ENCODE measurements at places on chromosomes 7 and 10. TPM values are rescaled to one million over a fixed set of nuclear protein-coding genes. Genes with fewer than 3 reads are reported as not detected.

DNA sequence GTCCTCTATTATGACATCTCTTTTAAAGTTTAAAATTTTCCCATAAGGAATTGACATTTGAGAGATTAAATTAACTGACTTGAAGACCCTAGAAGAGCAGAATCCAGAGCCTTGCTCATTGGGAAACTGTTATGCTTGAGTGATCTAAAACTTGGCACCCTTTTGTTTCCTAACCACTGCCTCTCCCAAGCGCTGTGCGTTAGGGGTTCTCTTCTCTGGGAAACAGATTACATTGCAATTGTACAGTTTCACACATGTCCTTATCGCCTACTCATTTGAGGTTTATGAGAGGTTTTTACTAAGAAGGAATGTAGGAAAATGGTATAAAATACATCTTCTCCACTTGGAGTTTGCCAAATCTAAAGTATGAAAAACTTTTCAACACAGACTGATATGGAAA lies 126.8 kb upstream of the AMPH start:
- DNase-seq, result no peak

STEAP2 gene
- 8.3 TPM for polyA plus RNA-seq

- DNase-seq, result no peak
These were observed 221.3 kb downstream of the POU6F2 start for GRCh38 chr7:39199006-39199405.

CDC14C gene
- polyA plus RNA-seq, result 0.86 TPM

DNA sequence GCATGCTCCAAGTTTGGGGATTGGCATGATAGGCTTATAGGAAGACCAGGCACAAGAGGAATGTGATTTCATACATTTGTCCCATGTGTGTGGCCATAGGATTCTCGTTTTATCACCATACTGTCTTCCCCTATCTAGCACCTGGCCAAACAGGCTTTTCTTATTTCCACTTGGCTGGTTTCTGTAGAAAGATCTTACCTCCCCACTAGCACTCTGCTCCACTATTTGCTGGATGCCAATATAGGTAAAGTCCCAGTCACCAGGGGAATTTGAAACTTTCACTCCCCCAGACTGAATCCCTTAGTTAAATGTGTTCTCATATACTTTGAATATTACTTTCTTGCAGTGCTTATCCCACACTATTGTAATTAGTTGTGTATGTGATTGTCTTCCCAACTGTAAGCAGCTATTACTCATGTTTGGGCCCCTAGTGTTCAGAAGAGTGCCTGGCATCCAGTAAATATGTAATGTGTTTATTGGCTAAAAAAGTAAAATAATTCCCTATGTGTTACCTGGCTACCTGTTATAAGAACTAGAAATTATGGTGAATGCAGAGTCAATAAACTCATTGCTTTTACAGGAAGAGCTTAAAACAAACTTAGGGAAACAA lies 109.0 kb downstream of the LRMDA start:
- no peak for DNase-seq

DNA sequence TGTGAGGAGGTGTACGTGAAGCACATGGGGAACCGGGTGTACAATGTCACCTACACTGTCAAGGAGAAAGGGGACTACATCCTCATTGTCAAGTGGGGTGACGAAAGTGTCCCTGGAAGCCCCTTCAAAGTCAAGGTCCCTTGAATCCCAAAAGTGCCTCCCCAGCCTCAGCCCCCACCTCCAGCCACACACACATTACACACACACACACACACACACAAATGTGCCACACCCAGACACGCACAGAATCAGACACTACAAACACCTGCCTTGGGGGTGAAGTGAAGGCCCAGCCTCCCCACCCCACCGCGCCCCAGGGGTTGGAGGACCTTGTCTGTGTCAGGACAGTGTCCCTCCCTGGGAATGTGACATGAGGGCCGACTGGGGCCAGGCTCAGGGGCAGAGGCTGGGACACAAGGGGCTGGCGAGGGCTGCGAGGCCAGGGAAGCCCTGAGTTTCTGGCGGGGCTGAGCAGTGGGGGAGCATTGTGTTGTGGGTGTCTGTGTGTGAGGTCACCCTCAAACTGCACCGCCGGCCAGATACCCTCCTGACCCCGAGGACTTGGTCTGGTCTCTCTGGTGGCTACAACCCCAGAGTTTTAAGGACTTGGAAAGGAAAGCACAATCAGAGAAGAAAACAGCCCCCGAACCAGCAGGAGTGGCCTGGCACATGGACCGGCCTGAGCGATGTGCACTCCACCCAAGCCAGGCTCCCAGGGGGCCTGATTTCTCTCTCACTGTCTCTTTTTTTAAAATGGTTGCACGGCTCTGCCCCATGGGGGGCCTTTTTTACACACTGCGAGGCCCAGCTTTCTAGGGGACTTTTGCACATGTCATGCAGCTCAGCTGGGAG lies 4.0 kb upstream of the ATP6V1F start:
- peak; percentile 12 for DNase-seq

- DNase-seq, result no peak
These were observed 54.6 kb downstream of the NOD1 start for GRCh38 chr7:30423788-30424505.

DNA sequence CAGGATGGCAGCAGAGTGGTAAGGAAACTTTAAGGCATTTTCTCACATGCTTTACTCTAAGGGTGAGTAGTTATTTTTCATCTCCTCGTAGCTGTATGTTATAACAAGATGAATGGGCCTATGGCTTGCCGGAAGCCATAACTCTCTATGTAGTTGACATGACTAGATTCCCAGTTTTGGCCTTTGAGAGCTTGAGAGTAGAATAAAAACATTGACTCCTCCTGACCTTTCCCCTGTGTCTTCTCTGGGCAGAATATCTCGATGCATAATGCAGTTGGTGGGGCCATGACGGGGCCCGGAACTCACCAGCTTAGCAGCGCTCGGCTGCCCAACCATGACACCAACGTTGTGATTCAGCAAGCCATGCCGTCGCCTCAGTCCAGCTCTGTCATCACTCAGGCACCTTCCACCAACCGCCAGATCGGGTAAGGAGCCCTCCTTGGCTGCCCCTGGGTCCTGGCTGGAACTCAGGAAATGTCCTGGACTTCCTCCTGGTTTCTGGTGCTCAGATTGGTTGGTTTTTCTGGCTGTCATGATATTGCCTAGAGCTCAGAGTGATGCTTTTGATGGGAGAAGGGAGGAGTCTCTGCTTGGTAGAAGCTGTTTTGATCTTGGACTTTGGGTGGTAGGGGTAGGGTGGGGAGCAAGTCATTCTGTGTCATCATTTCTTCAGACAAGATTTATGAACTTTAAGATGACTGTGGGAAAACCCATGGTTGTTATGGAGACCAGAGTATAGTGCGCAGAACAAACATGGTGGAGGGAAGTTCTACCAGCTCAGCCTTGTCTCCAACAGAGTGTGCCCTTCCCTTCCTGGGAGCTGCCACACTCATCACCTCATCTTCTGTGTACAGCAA lies 158.0 kb downstream of the CREB5 start:
- no peak for DNase-seq

ACSM6 gene
- polyA plus RNA-seq, result 0.14 TPM

DNA sequence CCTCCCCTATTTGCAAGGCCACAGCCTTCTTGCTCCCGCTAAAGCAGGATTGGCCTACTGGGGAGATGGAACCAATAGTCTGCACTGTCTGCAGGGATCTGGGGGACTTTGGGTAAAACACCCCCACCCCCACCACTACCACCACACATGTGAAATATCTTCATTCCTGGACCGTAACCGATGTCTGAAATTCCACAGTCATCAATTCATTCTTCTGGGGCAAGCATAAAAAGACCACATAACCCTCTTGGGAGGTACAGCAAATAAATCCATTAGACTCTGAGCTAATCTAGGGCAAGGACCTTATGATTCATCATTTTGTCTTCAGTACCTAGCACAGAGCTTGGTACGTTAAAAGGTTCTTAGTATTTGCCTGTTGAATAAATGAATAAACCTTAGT lies 307.8 kb downstream of the GPAM start:
- DNase-seq, result no peak

FIS1 gene
- polyA plus RNA-seq, result 232 TPM

DNA sequence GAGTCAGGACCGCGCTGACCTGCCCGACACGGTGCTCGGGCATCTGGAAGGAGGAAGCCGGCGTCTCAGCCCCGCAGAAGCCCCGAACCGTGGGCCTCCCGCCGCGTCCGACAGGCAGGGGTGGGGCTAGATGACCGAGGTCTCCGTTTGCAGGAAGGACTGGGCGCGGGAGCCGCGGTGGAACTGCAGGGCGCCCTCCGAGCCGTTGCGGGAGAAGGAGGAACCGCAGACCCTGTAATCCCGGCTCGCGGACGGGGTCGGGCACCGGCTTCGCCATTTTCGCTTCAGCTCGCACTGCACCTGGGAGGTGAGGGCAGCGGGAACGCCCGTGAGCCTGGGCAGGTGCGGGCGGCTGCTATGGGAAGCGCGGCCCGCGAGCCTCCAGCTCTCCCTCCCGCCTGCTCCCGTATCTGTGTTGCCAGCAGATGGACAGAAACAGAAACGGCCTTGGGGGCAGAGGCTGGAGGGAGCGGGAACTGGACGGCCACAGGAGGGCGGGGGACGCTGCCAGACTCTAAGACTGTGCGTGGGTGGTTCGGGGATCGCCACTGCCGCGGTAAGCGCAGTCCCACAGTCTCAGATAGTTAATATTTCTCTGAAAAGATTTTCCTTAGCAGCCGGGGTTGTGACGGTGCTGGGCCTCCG lies 114.1 kb downstream of the VIPR2 start:
- no peak for DNase-seq

- peak; percentile 22 for DNase-seq
These were observed 38.0 kb downstream of the INPP5A start for GRCh38 chr10:132575320-132576201.

GRCh38 chr7:47400741-47401206 lies 181.1 kb downstream of the TNS3 start:
- DNase-seq, result no peak

- no peak for DNase-seq
These were observed 951 bp downstream of the ELOVL3 start for GRCh38 chr10:102227050-102227449.

HMX2 gene
- polyA plus RNA-seq, result 0.09 TPM

DNA sequence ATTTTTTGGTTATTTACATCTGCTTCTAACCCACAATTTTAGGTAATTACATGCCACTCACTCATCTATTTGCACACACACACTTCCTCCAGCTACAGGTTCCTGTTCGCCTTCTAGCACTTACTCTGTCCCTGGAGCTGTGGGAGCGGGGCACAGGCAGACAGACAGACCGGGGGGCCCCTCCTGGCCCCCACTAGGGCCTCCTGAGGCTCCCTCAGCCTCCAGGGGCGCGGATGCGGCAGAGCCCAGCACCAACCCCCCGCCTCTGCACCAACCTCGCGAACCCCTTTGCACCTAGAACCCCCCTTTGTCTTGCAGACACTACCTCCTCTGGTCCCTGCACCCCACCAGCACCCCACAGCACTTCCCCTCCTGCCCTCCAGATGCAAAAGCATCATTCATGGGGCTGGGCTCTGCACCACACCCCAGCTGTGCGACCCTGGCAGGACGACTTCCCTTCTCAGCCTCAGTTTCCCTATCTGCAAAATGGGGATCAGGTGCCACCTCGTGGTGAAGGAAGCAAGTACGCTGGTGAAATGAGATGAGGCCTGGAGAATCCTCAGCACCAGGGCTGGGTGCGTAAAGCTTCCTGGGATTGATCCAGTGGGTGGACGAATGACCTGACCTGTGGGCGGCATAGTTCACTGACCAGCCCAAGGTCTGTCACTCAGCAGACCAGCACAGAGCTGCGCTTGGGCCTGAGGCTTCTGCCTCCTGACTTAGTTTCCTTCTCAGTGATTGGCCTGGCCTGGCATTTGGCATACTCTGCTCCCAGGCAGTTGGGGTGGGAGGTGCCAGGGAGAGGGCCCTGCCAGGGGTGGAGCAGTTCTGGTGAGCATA lies 37.9 kb downstream of the ELFN1 start:
- no peak for DNase-seq

- no peak for DNase-seq
These were observed 28.3 kb downstream of the PPP1R3A start for GRCh38 chr7:113890331-113891030.

GLUD1 gene
- polyA plus RNA-seq, result 412 TPM

DNA sequence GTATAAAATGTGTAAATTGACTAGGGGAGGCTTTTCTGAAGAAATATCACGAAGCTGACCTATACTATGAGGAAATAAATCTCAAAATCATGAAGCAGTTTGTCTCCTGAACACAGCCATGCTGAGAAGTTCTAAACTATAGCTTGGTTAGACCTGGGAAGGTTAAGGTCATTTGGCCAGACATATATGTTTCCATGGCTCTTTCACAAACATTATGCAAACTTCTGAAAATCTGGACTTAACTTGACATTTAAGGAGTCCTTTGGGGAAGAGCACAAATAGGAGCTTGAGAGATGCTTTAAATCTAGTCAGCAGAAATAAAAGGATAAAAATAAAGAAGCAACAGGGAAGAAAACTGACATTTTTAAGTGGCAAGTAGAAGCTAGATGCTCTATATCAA lies 115.9 kb upstream of the MEOX2 start:
- peak; percentile 20 for DNase-seq

DNA sequence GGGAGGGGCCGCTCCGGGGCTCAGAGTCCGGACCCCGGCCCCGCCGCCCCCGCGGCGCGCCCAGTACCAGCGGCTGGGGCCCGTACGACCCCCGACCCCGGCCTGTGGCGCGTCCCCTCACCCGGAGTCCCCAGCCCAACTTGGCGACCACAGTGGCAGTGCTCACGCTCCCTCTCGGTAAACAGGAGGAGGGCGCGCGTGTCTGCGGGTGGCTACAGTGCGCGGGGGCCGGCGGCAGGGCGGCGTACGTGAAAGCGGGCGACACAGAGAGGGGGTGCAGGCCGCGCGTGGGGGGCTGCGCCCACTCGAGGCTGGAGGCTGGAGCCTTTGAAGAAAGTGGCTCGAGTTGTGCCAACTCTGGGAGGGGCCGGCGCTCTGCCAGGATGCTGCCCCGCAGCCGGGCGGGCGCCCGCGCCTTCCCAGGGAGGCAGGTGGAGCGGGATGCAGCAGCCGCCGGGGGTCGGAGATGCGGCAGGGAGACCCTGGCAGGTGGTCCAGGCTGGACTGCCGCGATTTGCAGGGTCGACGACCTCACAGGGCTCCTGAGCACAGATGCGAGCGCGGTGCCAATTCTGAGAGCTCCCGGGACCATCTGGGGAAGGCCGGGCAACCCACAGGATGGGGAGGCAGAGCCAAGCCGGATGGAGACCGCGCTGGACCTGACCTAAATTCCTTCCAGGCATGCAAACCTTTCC lies 655 bp downstream of the PTPRE start:
- no peak for DNase-seq
